Globus pallidus (tissue), 1 donor: ENCODE measurements at places on chromosomes 7 and 10.

DNA sequence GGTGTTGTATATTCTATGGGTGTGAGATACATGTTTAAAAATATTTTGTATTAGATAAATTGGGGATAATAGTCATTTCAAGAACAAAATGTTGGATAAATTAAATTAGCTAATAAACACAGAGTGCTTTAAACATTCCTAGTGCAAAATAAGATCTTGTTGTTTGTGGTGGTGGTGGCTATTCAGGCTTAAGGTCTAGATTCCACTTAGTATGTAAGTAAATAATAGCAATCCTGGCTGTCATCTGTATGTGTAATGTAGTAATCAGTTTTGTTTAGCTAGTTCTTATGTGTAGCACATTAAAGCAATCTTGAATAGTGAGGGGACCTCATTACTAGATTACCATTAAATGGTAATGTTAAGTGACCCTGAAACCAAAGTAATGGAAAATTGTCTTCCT is 48.7 kb downstream of the KAT6B start:
- DNase-seq = no peak

DNA sequence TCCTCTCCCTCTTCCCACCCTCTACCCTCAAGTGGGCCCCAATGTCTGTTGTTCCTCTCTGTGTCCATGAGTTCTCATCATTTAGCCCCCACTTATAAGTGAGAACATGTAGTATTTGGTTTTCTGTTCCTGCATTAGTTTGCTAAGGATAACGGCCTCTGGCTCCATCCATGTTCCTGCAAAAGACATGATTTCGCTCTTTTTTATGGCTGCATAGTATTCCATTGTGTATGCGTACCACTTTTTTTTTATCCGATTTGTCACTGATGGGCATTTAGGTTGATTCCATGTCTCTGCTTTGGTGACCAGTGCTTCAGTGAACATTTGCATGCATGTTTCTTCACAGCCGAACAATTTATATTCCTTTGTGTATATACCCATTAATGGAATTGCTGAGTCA is 51.7 kb upstream of the ATP6V0A4 start:
- no peak for DNase-seq

- DNase-seq = no peak
Measured at GRCh38 chr10:127937069-127937468, 30.2 kb downstream of the PTPRE start.

DNA sequence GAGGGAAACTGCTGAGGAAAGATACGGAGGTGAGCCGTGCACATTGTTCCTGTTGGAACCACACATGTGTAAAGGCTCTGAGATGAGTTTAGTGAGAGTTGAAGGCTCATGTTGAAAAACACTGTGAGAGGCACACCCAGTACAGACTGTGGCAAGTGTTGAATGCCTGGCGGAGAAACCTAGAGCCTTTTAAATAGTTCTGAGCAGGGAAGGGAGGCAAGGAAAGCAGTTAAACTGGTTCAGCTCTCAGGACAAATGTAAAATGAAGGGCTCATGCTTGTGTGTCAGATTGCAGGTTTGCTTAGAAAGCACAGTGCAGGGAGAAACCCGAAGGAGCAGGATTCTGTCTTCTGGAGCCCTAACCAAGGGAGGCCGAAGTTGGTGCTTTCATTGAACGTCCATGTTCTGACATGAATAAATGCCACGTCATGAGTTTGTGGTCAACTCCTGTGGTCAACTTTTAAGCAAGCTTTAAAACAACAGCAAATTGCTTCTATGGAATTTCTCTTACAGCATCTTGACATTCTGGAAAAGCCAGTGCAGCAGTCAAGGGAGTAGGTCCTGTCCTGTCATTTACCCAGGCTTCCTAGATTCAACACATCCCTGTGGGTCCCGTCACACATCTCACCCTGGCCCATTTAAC is 650.9 kb upstream of the GALNT17 start:
- DNase-seq = no peak

DNA sequence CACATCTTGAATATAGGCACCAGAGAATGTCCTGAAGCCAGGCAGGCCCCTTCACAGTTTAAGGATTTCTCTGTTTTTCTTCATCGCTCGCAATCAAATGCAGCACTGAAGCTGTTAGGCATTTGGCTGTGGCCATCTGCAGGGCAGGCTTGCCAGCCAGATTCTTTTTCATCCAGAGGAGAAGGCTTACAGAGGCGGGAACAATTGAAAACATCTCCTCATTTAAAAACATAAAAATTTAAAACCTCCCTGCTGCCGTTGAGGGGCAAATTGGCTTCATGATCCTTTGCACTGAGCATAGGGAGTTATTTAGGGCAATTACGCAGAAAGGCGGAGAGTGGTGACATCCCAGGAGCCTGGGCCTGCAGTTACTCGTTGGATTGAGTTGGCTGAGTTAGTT is 500.0 kb downstream of the TYW1 start:
- no peak for DNase-seq
